ENCODE measurements at places on chromosomes 6 and 20.

DNA sequence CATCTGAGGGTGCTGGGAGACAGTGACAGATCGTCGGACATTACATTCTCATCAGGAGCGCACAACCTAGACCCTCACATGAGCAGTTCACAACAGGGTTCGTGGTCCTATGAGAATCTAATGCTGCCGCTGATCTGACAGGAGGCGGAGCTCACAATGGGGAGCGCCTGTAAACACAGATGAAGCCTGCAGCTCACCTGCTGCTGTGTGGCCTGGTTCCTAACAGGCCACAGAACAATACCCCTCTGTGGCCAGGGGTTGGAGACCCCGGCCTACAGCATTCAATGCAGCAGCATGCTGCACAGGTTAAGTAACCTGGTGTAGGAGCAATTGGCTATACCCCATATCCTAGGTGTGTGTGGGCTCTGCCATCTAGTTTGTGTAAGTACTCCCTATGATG lies 19.5 kb downstream of the ANKRD60 start:
- DNase-seq, result no peak

DNA sequence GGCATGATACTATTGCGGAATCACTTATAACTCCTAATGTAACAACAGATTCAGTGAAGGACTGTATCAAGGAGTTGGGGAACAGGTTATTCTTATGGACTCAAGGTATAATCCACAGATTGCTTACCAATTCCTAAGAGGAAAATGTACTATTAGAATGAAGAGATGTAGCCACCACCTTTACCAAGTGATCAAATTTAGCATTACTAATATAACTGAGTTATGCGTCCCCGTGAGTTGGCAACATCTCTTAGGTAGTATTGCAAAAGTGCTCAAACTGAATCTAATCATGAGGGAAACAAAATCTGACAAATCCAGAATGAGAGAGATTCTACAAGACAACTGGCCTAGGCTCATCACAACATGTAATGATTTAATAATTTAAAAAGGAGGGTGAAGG lies 777 bp upstream of the SNRNP48 start:
- DNase-seq, result no peak

DNA sequence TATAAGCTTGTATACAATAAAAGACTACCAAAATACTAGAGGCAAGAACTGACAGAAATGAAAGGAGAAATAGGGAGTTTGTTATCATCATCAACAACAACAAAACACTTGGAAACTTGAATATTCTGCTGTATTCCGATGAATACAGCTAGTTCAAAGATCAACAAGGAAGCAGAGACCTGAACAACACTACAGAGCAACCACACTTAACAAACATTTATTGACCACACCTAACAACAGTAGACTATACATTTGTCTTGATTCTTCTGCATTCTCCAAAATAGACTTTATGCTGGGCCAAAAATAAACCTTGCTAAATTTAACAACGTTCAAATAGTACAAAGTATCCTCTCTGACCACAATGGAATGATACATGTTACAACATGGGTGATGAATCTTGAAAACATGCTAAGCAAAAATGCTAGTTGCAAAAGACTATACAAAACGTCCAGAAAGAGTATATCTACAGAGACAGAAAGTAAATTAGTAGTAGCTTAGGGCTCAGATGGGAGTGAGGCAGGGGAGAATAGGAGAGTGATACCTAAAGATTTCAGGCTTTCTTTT lies 39.1 kb upstream of the PAK5 start:
- no peak for DNase-seq

GRCh38 chr6:72579865-72580264 lies 42.0 kb upstream of the KCNQ5 start:
- DNase-seq, result peak; percentile 14

- no peak for DNase-seq
Measured at GRCh38 chr6:143882401-143882930, 18.2 kb downstream of the ZC2HC1B start.

GRCh38 chr6:43775535-43775885 lies 5.5 kb downstream of the VEGFA start:
- DNase-seq, result no peak

GRCh38 chr6:158625881-158626305 lies 18.6 kb downstream of the DYNLT1 start:
- no peak for DNase-seq

- peak; percentile 75 for DNase-seq
Measured at GRCh38 chr6:123965894-123966293, 162.2 kb downstream of the NKAIN2 start.

DNA sequence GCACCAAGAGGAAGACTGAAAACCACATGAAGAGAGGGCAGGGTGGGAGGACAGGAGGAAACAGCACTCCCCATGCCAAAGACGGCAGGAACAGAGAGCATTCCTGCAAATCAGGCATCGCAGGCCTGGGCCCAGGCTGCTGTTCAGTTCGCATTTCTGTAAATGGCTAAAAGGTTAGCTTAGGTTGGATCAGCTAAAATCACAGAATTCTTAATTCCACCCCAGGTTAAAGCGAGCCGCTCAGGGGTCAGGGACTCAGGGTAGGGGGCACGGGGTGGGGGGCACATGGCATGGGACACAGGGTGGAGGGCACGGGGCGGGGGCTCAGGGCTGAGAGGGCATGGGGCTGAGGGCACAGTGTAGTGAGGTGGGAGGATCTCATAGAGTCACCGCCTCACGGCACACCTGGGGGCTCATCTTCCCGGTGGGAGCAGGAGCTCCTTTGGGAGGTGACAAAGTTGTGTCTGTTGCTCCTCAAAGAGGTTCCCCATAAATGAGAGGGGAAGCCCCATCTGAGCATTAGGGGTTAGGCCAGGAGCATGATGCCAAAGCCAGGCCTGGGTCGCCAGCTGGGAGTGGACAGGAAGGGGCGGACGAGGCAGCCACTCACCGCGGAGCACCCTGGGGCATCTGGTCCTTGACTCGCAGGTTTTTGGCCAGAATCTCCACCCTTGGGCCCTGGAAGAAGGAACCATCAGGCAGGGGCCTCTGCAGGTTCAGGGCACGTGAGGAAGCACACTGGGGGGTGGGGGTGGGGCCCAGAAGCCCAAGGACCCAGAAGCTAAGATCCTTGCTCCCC lies 200.7 kb downstream of the PREX1 start:
- DNase-seq, result no peak

- DNase-seq, result no peak
Measured at GRCh38 chr20:52922436-52922835, 49.7 kb upstream of the TSHZ2 start.

DNA sequence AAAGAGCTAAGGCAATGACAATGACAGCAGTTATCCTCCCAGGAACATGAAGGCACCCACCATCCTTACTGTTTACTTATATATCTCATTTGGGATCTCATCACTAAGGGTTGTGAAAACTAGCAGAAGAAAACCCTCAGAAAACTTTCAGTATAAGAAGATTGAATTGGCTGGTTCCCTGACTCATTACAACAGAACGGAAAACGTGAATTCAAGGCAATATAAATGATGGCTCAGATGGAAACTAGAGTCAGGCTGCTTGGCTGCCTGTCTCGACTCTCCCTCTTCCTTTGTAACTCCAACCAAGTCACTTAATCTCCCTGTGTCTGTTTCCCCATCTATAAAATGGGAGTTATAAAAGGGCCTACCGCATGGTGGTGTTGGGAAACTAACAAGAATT lies 387.1 kb upstream of the JARID2 start:
- no peak for DNase-seq

DNA sequence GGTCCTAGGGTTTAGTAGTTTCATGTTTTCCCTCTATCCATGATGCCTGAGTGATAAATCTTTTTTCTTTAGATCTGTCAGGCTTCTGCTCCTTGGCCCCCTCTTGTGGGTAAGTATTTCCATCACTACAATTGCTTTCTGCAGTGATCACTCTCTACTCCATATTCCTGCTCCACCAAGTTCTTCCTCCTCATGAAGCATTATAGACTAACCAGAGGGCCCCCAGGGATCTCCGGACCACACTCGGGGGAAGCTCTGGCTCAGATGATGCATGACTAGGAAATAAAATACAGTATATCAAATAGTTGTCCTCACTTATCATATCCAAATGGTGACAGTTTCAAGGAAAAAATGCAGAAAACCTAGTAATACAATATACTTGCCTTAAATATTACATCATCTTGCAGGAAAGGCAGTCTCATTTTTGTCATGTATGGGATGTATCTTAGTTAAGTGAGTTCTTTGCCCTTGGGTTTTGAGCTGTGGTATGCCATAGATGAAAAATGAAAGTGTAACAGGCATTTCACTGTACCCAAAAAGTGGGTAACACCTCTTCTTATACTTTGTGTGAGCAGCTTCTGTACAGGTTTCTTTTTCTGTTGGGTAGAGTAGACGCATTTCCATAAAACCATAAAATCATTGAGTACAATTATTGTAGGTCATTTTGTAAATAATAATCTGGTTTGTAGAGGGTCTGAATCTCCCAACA lies 200.9 kb upstream of the EYA4 start:
- DNase-seq, result peak; percentile 31

- DNase-seq, result no peak
Measured at GRCh38 chr6:138334000-138334399, 43.7 kb upstream of the SMIM28 start.

- no peak for DNase-seq
Measured at GRCh38 chr6:42154461-42155209, 12.2 kb upstream of the C6orf132 start.

- DNase-seq, result no peak
Measured at GRCh38 chr6:166781331-166781730, 154.3 kb upstream of the RPS6KA2 start.

DNA sequence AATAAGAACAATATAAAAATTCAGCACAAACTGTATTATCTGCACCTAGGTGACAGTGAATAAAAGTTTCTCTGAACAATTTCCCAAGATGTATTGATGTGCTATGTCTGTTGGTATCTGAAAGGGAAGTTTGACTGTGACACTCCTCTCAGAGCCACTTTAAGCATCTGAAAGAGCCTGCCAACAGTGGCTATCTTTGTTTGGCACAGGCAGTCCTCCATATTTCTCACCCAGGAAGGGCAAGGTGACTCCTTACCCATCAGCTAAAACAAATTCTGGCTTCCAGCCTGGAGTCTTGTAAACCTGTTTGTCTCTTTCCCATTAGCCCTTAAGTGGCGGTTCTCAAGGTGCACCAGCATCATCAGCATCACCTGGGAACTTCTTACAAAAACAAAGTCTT lies 122.4 kb upstream of the VGLL2 start:
- DNase-seq, result no peak

GRCh38 chr6:1787894-1788293 lies 178.2 kb downstream of the FOXC1 start:
- no peak for DNase-seq

GRCh38 chr6:18263418-18264218 lies 712 bp downstream of the DEK start:
- DNase-seq, result peak; percentile 58

- no peak for DNase-seq
Measured at GRCh38 chr6:11494786-11495564, 42.6 kb upstream of the TMEM170B start.

DNA sequence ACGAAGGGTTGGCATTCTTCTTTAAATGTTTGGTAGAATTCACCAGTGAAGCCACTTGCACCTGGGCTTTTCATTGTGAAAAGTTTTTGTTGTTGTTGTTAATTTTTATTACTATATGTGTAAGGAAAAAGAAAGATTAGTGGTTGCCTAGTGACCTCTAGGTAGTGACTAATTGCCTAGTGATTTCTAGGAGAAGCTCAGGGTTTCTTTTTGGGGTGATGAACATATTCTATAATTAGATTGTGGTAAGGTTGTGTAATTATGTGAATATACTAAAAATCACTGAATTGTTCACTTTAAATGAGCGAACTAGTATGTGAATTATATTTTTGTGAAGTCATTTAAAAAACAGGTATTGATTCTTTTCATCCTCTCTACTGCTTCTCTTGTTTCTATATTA lies 123.8 kb upstream of the TMEM170B start:
- DNase-seq, result no peak

DNA sequence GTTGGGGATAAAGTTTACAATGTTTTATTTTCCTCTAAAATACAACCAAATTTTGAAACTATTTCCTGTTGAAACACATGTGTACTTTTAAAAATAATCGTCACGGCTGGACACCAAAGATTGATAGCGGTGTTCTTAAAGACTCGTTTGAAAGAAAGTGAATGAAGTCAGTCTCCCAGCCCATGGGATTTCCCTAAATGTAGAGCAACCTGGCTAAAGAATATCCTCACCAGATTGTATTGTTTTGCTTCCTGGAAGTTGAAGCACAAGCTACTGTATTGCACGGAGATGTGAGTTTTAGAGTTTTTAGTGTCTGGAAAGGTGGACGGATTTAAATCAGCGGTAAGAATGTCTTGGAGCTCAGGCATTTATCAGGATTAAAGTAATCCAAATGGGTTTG lies 189.5 kb downstream of the THBS2 start:
- DNase-seq, result no peak
